NCI-H345 (cell line): ENCODE measurements at places on chromosomes 2 and 18.
A peak's percentile ranks its signal among the peaks of the same experiment; 100 is the strongest.

DNA sequence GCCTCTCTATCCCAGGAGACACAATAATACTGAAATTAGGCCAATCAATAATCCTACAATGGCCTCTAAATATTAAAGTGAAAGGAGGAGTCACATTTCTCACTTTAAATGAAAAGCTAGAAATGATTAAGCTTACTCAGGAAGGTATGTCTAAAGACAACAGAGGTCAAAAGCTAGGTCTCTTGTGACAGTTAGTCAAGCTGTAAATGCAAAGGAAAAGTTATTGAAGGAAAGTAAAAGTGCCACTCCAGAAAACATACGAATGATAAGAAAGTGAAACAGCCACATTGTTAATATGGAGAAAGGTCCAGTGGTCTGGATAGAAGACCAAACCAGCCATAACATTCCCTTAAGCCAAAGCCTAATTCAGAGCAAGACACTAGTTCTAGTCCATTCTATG, 9.5 kb downstream of the SESTD1 start:
- DNase-seq = no peak

DNA sequence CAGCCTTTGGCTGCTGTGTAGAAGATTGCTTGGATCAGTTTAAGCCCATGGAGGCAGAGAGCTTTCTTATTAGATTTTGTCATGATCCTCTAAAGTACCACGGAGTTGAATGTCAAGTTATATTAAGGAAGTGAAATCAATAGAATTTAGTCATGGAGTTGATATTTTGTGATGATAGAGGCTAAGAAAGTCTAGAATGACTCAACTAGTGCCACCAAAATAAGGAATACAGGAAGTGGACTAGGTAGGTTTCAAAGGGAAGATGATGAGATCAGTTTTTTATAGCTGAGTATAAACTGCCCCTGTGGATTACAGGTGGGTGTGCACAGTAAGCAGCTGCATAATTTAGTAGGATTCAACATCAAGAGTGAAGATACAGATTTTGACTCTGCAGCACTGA, 25.2 kb downstream of the FBXO36 start:
- DNase-seq = no peak

- DNase-seq = no peak
Observed at GRCh38 chr2:134762508-134762907, 43.7 kb upstream of the TMEM163 start.

DNA sequence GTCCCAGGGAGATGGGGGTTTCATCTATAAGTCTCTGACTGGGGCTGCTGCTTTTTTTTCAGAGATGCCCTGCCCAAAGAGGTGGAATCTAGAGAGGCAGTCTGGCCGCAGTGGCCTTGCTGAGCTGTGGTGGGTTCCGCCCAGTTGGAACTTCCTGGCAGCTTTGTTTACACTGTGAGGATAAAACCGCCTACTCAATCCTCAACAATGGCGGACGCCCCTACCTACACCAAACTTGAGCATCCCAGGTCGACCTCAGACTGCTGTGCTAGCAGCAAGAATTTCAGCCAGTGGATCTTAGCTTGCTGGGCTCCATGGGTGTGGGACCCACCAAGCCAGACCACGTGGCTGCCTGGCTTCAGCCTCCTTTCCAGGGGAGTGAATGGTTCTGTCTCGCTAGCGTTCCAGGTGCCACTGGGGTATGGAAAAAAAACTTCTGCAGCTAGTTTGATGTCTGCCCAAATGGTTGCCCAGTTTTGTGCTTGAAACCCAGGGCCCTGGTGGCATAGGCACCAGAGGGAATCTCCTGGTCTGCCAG, 152.6 kb upstream of the CYP26B1 start:
- no peak for DNase-seq

DNA sequence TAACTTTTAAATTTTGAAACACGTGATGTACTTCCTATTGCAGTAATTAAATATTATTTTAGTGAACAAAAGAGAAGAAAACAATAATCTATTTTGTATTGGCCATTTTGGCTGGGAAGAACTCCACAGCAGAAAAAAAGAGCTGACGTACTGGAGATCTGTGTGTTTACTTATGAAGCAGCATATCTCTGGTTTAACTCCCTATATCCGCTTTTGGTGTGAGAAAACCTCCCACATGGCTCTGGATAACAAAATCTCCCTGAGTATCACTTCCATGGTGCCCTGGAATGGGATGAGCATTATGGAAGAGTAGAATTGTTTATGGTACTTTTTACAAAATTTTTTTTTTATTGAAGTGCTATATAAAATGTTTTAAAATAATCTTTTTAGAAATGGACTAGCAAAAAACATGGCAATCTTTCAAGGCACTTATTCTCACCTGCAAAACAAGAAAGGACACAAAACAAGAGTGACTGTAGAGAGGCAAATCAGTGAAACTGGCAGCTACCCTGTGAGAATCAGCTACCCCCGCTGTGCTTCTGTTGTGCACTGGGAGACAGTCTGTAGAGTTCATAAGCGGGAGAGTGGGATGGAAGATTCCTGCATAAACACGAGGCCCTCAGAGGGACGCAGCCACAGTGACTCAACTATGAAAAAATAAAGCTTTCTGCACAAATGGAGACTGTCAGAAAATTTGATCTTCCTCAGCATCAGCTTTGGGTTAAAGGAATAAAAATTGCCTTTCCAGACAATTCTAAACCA, 762.2 kb upstream of the HS6ST1 start:
- DNase-seq = no peak

GRCh38 chr18:68104036-68104435, 587.5 kb upstream of the DSEL start:
- no peak for DNase-seq

- no peak for DNase-seq
Observed at GRCh38 chr2:173299764-173300163, 54.9 kb upstream of the CDCA7 start.

DNA sequence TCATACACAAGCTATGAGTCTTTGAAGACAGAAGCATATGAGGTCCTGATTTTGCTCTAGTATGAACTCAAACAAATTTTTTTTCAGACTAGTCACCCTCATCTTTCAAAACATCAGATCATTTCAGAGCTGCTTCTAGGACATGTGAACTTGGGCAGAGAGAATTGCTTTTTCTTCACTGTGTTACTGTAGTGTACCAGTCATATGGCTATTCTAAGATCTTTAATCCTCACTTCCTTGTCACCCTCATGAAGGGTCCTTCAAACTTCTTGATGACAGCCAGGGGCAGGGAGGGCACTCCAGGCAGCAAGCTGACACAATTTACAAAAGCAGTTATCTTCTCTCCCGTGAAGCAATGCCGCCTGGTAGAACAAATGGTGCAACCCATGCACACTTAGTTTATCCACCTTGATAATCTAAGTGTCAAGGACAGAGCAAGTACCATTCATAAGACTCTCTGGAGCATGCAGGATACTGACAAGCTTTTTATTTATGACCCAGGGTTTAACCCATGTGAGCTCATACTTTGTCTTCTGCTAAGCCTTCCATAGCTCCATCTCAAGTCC, 200.6 kb downstream of the DPP10 start:
- DNase-seq = no peak

DNA sequence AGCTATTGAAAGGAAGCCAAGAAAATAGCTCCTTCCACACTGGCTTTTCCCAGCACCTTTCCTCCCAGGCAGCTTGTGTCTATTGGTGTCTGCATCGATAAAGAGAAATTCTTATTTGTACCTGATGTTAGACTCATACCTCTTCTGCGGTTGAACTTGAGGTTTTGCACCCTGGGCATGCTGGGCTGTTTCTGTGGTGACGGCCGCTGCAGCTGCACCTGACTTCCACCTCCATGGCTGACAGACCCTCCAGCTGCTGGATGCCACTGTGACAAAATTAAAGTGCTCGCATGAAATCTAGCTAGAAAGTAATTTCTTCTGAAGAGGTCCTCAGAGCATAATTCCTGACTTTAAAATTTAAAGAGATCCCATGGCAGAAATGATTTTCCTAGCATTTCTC, 6.6 kb downstream of the FECH start:
- no peak for DNase-seq

GRCh38 chr2:178391701-178392100, 59.3 kb downstream of the PRKRA start:
- no peak for DNase-seq

DNA sequence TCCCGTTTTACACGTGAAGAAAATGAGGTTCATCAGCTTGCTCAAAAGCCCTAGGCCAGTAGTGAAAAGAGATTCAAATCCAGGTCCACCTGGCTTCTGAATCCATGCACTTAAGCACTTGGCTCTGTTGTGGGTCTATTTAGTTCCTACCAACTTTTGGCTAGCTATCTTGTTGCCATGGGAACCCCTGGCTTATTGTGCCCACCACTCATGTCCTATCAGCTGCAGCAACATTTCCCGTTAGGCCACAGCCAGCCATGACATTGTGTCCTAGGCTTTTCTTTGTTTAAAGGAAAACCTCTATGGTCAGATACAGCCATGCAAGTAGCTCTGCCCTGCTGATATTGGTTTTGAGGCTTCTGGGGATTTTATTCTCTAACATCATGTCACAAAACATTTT, 49.8 kb downstream of the PLEK start:
- peak; percentile 63 for DNase-seq

- DNase-seq = no peak
Observed at GRCh38 chr2:128791985-128792320, 473.3 kb upstream of the HS6ST1 start.

- DNase-seq = no peak
Observed at GRCh38 chr2:77192811-77193289, 329.3 kb downstream of the LRRTM4 start.

DNA sequence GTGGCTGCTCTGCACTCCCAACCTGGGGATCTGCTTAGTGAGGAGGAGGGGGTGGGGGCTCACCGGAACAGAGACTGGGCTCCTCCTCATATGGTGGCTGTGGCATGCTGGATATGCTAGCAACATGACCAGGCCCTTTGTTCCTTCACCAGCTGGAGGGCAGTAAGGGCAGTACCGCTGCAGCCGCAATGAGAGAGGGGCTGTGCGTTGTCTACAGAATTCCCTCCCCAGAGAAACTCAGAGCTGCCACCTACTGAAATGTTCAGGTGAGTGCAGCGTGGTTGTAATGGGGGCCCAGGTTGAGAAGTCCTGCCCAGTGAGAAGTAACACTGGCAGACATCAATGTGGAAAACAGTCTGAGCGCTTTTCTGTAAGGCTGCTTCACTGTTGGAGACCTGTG, 1211.9 kb upstream of the NXPH2 start:
- no peak for DNase-seq

- DNase-seq = peak; percentile 73
Observed at GRCh38 chr2:176126929-176127773, 2.4 kb upstream of the HOXD8 start.

DNA sequence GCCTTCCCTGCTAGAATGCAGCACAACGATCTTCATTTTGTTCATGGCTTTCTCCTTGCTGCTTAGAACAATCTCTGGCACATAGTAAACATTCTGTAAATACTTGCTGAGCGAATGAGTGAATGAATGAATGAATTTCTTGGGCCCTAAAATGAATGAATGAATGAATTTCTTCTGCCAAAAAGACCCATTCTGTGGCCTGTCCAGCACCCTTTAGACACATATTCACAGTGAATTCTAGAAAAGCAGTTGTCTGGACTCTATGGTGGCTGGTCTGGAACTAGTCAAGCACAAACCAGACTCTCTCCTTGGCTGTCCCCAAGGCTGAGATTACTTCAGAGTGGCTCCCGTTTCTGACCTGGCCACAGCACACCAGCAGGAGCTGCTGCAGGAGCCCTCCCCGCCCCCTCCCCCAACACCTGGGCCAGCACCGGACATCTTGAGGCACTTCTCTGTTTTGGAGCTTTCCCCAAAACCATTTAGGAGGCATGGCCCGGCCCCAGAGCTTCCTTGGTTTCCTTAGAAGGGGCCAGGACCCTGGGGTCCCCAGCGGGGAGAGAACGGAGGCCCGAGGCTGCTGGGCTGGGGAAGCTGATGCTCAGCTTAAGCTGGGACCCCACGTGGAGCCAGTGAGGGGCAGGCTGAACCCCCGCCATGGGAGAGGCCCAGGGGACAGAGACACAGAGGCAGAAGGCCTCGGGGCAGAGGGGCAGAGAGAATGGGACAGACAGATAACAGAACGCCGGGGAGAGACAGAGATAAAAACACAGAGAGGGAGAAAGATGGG, 159.0 kb downstream of the ZFP36L2 start:
- no peak for DNase-seq

DNA sequence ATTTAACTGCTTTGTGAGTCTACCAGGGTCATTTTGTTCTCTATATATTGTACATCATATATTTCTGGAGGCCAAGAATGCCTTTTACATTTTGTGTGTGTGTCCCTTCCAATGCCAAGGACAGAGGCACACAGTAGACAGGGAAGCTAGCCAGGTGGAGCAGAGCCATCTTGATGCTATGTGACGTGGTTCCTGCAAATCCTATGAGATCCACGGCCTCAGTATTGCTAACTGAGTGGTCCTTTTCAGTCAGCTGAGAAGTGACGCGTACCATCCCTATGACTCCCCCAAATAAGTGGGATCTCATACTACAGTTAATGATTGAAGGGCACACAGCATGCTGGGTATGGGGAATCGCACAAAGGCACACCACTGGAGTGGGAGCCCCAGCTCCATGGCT, 27.3 kb downstream of the CCDC141 start:
- no peak for DNase-seq

DNA sequence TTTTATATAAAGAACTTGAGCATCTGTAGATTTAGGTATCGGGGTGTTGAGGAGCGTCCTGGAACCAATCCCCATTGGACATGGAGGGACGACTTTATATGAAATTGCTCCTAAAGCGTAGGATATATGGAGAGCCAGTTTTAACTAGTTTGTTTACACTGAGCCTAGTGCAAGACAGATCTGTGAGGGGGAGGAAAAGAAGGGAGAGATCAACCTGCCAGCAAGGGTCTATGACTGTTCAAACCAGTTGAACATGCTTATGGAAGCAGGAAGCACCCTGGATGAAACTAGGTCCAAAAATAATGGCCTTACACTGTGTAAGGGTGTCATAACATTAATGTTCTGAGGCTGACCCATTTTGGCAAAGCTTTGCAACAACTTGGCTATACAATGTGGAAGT, 34.0 kb upstream of the SLC40A1 start:
- DNase-seq = no peak

GRCh38 chr2:49165662-49166061, 11.3 kb upstream of the FSHR start:
- DNase-seq = no peak

DNA sequence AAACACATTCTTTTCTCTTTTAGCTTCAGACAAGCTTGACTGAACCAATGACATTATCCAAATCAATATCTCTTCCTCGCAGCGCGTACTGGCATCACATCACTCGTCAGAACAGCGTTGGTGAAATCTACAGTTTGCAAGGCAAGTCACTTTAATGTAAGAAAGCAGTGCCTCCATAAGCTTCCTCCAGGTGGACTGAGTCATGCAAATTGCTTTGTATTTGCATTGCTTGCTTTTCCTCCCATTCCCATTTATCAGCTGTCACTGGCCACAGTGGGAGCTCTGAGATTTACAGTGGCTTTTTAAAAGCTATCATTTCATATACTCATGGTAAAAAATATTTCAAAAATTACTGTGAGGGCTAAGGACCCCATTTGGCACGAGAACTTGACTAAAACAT, 189.9 kb downstream of the CD226 start:
- no peak for DNase-seq

DNA sequence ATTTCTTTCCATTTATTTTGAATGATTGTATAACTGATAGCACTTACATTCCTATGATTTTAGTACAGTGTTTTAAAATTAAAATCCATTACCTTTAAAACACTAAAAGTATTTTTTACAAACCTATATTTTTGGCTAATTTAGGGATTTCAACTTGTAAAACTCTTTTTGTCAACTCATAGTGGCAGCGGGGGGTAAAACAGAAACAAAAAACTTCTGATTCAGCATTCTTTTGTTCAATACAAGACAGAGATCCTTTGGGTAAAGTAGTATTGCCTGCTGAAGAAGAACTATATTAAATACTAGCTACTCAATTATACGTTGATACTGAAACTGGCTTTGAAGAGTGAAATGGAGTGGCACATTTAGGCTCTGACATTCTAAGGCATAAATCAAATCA, 437.4 kb upstream of the CDH19 start:
- no peak for DNase-seq
